Epithelial cell of prostate (primary cell): ENCODE measurements at places on chromosomes 5 and 9.

GRCh38 chr5:150904479-150905311 lies at the start of gene ZNF300:
Gene ZNF300, minus strand, starts transcription at chr5:150904980. Its CDS starts 1,825 bp downstream, at chr5:150903155.
- peak; percentile 65 for DNase-seq

GRCh38 chr9:97615439-97616072 lies 17.6 kb downstream of the TSTD2 start:
- no peak for DNase-seq

DNA sequence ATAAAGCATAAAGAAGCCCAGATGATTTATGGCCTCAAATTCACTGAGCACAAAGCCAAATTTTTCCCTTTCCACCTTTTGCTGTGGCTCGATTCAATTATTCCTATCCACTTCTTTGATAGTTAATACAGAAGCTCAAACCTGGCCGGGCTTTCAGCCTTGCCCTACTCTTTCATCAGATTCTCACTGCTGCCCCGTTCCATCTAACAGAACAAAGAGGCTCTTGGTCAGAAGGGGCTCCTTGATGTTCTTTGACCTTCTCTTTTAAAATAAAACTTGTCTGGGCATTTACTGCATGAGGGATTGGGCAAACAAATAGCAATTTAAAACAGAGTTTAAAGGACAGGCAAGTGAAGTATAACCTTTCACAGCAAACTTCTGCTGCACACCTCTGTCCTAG lies 9.8 kb downstream of the GRXCR2 start:
- no peak for DNase-seq

DNA sequence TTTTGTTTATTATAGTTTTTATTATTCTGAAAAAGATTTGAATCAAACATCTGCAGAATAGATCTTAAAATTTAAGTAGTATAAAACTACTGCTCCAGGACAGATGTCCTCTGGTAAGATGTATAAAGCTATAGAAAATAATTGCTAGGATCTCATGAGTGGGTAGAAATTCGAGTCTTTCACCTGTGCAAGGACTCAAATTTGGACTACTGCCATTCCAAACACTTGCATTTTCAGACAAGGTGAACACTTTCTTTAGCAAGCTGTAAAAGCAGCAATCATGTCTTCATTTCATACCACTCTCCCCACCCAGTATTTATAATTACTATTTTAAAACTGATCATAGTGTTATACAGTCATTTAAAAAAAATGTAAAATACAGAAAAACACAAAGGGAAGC lies 20.7 kb downstream of the SKP2 start:
- no peak for DNase-seq

DNA sequence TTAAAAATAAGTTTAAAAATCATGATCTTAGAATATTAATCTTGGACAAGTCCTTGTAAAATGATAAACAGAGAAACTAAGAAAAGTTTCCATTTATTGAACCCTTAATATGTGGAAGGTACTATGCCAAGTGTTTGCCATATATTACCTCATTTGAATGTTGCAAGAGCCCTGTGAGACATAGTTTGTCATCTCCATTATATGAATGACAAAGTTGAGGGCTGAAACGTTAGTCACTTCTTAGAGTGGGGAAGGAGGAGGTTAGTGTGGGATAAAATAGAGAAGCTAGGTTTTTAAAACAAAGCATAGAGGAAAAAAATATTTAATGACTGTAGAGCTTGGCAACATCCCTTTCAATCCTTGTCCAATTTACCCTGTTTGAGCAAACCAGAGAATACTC lies 2.0 kb downstream of the TNC start:
- DNase-seq = peak; percentile 67

DNA sequence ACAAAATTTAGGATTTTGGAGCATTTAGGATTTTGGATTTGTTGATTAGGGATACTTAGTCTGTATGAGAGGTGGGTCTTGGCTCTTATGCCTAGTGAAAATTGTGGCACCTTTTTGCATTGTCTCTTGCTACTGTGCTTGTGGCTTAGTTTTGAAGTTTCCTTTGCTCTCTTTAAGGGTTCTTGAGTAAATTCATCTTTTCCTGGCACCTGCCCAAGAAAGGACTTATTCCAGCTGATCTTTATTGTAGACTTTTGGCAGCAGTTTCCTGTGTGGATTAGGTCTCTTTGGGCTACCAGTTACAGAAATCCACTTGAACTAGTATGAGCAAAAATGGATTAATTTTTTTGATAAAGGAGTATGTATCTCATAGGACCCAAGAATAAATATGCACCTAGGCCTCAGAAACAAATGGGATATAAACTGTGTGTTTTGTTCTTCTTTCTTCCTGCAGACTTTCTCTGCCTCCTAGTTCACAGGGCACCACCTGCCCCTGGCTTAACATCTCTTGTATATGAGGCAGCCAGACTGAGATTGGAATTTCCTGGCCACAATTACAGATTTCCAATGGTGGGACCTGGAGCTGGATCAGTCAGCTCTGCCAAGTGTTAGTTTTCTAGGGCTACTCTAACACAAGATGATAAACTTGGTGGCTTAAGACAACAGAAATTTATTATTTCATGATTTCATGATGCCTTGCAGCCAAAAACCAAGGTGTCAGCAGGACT lies 44.6 kb downstream of the FOCAD start:
- no peak for DNase-seq

GRCh38 chr5:81898403-81898802 lies 73.4 kb upstream of the ATG10 start:
- no peak for DNase-seq

- DNase-seq = no peak
These were observed 1.3 kb downstream of the GNG10 start for GRCh38 chr9:111662576-111663300.
